Activated CD4-positive, CD25-positive, alpha-beta regulatory T cell treated with anti-CD3 and anti-CD28 coated beads, Interleukin-2, amount 50 U/mL, for 72 hours (primary cell): ENCODE measurements at places on chromosomes 6 and 20.

- DNase-seq: no peak
Observed at GRCh38 chr20:56778765-56779195, 149.7 kb downstream of the TFAP2C start.

DNA sequence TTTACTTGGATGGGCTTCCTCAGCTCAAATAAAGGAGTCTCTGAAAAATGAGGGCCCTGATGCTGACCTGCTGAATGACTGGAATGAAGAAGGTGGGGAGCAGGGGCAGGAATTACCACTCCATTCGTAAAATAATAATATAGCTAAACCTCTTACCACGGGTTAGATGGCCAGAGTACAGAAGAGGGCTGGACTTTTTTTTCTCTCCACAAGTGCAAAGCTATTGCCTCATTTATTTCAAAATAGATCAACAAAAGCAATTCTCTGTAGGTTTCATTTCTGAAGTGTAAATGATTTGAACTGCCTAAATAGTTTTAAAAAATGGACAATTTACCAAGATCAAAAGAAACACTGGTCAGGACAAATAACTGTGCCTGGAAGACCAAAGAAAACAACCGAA is 256.7 kb downstream of the KIF16B start:
- no peak for DNase-seq

GRCh38 chr6:113381232-113381631 is 475.9 kb upstream of the MARCKS start:
- DNase-seq: no peak

GRCh38 chr6:1965596-1966224 is 279.7 kb downstream of the GMDS start:
- DNase-seq: no peak

GRCh38 chr6:29967379-29968010 is 25.2 kb downstream of the HLA-A start:
- no peak for DNase-seq

DNA sequence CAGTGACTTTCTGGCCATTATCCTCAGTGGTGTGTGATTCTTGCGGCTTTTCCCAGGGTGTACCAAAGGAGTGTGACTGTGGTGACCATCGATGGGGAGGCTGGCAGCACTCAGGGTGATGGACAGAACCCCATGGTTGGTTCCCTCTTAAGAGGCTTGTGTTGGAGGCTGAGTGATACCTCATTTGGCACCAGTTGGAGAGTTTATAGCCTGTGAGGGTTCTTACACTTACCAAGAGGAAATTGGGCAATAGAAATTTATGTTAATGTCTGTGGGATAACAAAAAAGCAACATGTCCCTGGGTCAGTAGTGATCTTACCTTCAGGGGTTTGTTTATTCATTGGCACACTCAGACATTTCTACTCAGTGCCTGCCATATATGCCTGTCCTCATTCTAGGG is 37.2 kb downstream of the DAAM2 start:
- DNase-seq: no peak

GRCh38 chr6:62236784-62237183 is 49.2 kb downstream of the KHDRBS2 start:
- DNase-seq: no peak
